ENCODE measurements at places on chromosomes 2 and 18.
A peak's percentile ranks its signal among the peaks of the same experiment; 100 is the strongest.

- no peak for DNase-seq
Measured at GRCh38 chr2:190714958-190715357, 66.1 kb downstream of the NAB1 start.

DNA sequence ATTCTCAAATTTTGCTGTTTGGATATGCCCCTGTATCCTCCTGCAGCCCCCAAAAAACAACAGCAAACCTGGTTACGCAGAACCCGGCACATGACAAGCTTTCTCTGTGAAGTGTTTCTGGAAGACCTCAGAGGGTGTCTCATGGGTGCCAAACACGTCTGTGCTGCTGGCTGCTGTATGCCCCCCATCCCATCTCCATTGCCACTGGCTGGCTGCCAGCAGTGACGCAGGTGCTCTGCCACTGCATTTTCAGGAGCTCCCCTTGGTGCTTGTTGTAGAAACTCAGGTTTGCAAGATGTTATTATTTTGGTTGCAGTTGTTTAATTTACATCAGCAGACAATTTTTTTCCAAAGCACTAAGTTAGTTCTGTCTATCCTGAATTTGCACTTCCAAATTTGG is 166.4 kb upstream of the FANCL start:
- no peak for DNase-seq

DNA sequence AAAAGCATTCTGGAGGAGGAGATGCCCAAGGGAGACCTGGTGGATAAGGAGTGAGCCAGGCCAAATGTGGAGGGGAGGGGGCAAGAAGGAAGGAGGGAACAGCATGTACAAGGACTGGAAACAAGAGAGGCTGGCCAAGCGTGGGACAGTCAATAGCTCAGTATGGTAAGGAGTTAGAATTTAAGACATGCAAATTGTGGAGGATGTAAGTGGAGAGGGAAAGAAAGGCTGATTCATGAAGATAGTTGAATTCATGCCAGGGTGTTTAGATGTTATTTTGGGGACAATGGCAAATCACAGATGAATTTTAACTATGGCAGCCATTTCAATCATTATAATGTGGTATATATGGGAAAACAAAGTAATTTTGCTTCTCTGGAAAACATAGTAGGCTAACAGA is 462.3 kb downstream of the MEIS1 start:
- DNase-seq, result no peak

- DNase-seq, result peak; percentile 85
Measured at GRCh38 chr2:73163483-73164367, 38.6 kb upstream of the NOTO start.

DNA sequence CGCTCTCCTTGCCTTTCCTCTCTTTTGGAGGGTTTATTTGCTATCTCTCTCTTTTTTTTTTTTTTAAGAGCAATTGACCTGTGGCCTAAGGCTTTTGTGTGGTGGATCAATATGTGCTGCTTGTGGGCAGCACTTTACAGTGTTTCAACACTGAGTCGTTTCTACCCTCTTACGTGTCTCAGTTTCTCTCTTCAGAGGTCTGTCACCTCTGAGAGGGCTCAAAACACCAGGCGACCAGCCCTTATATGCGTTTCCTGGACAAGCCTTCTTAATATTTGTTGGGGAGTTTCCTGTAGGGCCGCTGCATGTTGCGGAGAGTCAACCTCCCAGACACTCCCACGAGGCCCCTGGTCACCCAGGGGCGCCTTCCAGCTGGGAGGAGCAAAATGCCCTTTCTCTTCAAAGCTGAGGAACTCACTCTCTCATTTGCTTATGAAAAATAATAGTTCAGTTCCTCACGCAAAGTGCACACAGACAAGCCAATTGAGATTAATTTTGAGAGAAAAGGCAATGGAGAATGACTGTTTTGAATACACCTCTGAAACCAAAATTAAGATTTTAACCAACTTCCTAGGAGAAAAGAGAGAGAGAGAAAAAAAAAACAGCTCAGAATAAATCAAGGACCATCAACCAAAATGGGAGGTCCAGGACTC is 96.3 kb upstream of the B3GNT2 start:
- DNase-seq, result no peak

DNA sequence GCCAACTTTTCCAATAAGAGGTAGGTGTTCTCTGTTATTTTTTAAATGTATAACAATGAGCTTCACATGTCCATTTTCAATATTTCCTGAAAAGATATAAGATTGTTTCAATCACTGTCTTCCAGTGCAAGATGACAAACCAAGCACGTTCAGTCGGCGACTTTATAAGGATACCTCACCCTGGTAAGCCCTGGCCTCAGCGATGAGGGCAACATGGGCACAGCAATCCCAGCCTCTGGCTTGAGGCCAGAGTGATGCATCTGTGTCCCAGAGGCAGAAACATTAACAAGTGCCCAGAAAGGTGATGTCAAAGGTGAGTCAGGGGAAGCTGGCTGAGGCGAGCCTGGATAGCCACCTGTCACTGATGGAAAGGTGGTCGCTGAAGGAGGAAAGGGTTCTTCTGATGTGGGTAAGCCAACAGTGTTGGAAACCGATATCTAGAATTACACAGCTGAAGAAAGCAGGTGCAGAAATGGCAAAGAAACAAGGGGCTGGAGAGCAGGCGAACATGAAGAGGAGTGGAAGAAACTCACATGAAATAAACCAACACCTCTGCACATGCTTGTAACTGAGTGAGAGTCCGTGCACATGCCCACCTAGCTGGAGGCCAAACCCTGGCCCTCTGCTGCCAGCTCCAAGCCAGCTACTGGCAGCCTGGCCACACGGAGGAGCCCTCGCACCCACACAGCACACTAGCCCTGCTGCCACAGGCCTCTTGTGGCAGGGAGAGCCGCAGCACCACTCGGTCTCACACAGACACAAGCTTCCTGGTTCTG is 65.5 kb downstream of the FBXO15 start:
- DNase-seq, result peak; percentile 57

DNA sequence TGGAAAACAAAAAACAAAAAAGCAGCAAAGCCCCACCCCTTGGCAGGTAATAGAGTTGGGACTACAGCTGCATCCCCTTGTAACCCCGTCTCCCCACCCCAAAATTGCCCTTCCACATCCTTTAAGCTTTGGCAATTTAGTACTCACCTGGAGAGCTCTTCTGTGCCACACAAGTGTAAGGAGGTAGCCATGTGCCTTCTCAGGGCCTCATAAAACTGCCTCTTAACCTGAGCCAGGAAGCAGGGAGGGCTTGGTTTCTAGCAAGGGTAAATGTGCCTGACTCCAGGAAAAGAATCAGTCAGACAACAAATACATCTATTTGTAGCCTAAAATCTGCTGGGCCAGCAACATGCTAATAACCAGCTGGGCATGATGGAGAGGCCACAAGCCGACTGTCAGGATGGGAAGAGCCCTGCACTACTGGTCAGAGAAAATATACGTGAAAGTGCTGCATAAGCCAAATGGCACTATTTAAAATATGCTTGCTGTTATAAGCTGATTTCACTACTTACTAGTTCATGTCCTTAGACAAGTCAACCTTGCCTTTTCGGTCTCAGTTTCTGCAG is 46.3 kb downstream of the NOP58 start:
- no peak for DNase-seq

GRCh38 chr2:200177971-200178911 is 128.3 kb upstream of the SPATS2L start:
- no peak for DNase-seq

GRCh38 chr2:184416146-184416913 is 182.0 kb upstream of the ZNF804A start:
- no peak for DNase-seq

GRCh38 chr2:152093464-152093863 is 5.4 kb downstream of the CACNB4 start:
- no peak for DNase-seq

GRCh38 chr2:105845976-105846375 is 101.3 kb downstream of the NCK2 start:
- DNase-seq, result no peak

GRCh38 chr18:69217196-69218000 is 183.3 kb upstream of the DOK6 start:
- DNase-seq, result no peak

DNA sequence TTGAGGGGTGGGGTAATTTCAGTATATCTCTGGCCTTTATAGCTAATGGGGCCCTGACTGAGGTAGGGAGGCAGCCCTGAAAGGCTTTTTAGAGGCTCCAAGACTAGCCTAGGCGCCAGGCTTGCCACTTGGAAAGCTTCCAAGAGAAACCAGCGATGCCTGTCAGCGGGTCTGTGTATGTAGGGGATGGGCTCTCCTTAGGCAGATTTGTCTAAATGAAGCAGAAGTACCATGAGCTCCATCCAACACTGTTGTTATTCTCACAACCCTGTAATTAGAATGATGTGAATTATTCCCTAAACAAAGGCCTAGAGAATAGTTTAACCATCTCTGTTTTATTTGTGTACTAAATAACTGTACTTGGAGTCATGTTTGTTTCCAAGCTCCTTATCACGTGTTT is 138.1 kb downstream of the B3GNT2 start:
- DNase-seq, result no peak

- DNase-seq, result no peak
Measured at GRCh38 chr2:111972955-111973565, 74.7 kb downstream of the MERTK start.

DNA sequence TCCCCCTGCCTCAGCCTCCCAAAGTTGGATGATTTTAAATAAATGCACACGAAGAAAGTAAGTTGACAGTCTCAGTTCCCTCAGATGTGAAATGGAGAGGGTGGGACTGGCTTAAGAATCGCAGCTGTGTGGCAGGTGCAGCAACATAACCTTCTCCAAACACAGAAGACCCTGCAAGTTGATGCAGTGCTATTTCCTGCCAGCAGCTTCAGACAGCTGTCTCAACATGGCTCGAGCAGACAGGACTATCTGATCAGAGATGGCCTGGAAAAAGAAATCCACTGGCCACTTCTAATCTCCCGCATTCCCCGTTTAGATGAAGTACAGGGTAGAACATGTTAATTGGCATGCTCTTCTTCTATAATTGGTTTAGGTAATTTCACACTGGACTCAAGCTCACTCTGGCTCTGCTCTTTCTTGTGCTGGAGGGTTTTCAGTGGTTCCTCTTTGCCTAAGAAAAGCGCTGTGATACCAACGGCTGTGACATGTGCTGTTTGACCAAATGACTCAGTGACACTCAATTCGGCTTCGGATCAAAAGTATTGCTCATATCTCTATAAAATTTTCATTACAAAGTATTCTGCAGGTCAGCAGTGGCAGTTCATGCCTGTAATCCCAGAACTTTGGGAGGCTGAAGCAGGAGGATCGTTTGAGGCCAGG is 40.2 kb downstream of the MYOM1 start:
- DNase-seq, result no peak

DNA sequence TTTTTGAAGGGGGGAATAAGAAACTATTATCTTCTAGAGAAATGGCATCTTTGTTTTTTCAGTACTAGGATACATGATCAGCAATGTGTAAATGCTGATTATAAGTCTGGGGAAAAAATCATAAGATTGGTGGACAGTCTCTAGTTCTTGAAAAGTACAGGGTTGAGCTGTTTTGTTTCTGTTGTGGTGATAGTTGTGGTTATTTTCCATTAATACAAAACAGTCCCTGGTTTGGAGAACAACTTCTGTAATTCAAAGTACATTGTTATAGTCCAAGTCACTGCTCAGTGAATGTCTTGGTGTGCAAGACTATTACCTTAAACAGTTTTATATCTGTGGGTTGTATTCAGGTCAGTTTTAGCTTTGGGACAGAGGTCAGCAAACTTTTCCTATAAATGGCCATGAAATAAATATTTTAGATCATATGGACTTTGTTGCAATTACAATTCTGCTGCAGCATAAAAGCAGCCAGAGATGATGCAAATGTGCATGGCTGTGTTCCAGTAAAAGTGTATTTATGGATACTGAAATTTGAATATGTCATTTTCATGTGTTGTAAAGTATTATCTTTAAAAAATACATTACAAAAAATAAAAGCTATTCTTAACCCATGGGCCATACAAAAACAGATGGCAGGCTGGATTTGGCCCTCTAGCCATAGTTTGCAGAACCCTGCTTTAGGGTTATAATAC is 111.0 kb downstream of the CERS6 start:
- no peak for DNase-seq

DNA sequence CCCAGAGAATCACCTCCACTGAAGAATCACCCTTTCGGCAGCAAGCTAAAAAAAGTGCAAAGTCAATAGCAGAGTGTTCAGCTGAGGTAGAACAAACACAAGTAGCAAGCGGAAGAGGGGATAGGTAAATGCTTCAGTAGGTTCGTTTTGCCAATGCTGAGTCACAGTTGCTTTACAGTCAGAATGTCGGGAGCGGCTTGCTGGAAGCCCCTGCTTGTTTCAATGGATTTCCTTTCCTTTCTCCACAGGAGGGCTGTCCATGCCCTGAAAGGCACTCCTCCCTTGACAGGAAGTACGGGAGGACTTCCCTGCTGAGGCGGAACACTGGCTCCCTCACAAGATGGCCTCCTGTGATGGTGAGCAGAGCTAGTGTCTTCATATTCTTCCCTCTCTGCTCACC is 146.2 kb upstream of the LYPD1 start:
- DNase-seq, result no peak

DNA sequence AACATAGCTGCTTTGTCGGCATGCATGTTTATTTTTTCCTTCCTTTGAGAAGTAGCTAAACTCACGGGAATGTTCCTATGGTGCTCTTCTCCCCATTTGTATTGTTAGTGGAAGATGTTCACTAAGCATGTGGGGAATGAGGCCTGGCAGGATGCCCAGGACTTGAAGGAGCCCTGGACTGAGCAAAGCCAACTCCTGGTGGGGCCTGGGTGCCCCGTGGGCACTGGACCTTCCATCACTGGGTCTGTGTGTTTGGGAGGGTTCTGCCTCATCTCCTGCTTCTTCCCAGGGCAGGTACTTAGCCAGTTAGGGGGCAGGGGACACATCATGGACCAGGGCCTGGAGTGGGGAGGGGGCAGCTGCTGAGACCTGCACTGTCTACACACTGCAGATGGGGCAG is 49.3 kb downstream of the ACAA2 start:
- no peak for DNase-seq

DNA sequence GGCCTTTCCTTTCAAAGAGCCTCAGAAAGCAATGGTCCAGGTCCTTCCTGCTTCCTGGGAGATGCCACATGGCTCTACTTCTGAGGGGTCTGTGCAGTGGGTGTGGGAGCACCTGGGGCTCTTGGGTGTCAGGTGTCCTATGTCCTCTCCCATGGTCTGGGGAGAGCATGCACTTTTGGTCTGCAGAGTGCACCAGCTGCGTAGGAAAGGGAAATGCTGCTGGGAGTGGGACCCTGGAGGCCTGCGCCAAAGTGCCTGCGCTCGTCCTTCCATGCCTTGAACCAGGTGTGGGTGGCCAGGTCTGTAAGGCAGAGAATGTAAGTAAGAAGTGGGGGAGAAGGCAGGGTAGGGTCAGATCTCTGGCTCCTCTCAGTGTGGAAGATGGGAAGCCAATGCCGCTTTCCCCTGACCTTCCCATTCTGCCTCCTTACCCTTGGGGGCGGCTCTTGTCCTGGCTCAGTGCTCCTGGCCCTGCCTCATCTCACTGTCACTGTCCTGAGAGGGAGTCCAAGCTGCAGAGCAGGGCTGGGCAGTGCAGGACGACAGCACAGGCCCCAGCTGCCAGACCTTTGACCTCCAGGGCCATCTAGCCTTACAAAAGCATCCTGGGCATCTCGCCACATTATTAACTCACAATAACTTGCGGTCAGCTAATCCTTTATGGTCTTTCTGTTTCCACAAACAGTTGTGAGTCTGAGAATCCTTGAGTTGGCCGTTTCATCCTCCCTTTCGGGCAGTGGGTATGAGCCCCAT is 6.6 kb upstream of the PROM2 start:
- no peak for DNase-seq

GRCh38 chr2:101310834-101311695 is 2.6 kb upstream of the RNF149 start:
- no peak for DNase-seq

GRCh38 chr2:206520450-206520849 is 77.1 kb downstream of the ADAM23 start:
- DNase-seq, result no peak

All from HuH-7 (cell line).